ENCODE measurements at places on chromosomes 4 and X.

- DNase-seq, result no peak
These were observed 294.1 kb upstream of the SFRP2 start for GRCh38 chr4:154082760-154083535.

DNA sequence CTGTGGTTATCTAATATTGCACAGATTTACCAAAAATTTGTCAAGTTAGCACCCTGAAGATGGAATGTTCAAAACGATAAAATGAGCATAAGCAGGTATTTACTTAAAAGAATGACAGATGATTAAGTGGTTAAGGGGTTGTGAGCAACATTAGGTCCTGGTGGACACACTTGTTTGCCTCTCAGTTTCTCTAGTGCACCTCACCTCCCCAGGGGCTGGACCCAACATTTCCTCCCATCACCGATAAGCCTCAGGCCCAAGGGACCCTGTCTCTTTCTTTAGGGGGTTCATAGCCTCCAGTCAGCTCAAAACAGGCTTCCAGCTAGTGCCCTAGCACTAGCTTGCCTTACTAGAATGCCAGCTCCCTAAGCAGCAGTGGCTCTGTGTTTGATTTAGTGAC lies 88.0 kb downstream of the ATP11C start:
- no peak for DNase-seq

DNA sequence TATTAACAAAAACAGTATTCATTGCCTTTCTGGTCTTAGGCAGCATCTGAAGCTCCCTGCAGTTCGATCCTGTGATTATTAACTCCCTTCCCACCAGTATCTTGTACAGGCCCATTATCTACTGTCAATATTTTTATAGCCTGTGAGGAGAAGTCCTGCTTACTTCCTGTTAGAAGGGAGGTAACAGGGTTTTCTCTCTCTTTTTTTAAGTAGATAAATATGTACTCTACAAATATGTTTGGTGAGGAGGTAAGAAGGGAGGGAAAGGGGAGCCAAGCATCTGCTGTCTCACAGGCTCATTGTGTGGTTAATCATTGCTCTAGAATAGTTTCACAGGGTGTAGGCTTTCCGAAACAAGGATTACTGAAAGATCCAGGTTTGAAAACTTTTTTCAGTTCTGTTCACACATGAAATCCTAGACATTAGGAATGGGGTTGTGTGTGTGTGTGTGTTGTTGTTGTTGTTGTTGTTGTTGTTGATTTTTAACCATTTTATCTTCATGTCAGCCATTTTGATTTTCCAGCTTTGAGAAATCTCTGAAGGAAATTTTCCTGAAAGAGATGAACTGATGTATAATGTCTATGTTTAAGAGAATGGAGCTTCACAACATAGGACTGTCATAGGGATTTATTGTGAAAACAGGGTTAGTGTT lies 14.2 kb downstream of the ATOH1 start:
- no peak for DNase-seq

DNA sequence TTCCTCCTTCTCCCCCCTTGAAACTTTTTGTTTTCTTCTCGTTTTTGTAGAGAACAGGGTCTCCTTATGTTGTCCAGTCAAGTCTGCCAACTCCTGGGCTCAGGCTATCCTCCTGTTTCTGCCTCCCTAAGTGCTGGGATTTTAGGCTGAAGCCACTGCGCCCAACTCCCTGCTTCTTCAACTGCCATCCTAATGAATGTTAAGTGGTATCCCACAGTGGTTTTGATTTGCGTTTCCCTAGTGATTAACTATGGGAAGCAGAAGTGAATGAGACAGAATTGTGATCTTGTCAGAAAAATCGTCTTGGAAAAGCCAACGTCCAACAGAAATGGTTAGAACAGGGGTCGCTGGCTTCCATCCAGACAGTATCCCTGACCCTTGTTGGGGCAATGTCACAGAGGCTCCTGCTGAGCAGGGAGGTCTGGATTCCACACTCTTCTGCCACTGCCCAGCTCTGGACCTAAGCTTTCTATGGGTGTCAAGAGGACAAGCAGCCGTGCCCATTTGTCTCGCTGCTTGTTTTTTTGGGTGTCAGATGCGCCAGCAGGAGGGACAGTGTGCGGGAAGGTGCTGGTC lies 869 bp upstream of the ADD1 start:
- DNase-seq, result no peak

GRCh38 chr4:76523593-76523992 lies 88.6 kb downstream of the SHROOM3 start:
- no peak for DNase-seq

- DNase-seq, result no peak
These were observed 30.2 kb upstream of the EIF1AX start for GRCh38 chrX:20171887-20172286.

DNA sequence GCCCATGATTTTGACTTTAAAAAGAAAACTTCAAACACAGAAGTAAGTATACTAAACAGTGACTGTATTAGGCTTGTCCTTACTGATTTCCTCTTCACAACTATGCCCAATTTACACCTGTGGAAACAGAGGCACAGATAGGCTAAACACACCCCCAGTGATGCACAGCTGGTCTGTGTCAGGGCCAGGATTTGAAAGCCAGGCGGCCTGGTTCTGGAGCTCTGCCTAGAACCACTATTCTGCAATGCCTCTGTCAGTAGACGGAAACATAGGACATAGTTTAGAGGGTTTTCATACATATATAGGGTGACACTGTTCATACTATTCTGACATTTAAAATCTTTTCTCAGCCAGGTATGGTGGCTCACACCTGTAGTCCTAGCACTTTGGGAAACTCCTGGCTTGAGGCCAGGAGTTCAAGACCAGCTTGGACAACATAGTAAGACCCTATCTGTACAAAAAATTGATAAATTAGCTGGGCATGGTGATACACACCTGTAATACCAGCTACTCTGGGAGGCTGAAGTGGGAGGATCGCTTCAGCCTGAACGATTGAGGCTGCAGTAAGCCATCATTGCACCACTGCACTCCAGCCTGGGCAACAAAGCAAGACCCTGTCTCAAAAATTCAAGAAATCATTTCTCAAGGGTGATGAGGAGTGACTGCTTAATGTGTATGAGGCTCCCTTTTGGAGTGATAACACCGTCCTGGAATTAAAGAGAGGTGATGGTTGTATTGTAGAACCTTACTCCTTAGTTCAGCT lies 23.0 kb upstream of the CBR4 start:
- no peak for DNase-seq

DNA sequence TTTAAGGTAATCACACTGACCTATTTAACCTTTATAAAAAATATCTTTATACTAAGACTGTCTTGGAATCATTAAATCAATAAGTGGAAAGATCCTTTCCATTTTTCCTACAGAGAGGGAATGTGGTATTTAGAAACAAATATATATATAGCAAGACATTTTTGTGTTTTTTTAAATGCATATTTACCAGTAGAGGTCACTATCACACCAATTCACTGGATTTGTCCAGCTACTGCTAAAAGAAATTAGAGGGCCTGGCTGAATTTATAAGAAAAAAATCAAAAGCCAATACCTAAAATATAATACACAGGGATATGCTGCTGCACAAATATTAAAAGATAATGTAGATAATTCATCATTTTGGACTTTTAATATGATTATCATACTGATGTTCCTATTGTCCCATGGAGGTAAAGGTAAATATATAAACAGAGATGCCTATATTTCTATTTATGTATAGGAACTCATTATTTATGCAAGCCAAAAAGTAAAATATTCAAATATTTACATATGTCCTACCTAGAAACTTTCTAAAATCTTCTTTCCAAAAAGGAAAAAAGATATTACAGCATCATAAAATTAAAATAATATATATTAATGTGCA lies 69.5 kb downstream of the PDE5A start:
- peak; percentile 14 for DNase-seq

- no peak for DNase-seq
These were observed 139.9 kb upstream of the ATP6AP2 start for GRCh38 chrX:40440866-40441265.

DNA sequence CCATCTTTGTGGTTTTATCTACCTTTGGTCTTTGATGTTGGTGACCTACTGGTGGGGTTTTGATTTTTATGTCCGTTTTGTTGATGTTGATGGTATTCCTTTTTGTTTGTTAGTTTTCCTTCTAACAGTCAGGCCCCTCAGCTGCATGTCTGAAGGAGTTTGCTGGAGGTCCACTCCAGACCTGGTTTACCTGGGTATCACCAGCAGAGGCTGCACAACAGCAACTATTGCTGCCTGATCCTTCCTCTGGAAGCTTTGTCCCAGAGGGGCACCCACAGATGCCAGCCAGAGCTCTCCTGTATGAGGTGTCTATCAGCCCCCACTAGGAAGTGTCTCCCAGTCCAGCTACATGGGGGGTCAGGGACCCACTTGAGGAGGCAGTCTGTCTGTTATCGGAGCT lies 199.3 kb upstream of the WDFY3 start:
- DNase-seq, result no peak

DNA sequence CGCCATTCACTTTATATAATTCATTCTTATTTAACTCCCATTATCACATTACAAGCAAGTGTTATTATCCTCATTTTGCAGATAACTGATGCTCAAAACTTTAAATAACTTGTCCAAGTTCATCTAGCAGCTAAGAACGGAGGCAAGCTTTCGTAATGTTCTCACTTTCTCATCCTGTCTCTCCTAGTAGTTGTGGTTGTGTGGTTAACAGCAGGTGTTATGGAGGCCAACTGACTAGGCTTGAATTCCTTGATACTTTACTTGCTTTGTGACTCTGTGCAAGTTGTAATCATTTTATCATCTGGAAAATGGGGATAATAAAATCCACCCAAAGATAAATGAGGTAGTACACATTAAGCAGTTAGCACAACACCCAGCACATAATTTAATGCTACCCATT lies 109.9 kb upstream of the PTPN13 start:
- DNase-seq, result no peak

DNA sequence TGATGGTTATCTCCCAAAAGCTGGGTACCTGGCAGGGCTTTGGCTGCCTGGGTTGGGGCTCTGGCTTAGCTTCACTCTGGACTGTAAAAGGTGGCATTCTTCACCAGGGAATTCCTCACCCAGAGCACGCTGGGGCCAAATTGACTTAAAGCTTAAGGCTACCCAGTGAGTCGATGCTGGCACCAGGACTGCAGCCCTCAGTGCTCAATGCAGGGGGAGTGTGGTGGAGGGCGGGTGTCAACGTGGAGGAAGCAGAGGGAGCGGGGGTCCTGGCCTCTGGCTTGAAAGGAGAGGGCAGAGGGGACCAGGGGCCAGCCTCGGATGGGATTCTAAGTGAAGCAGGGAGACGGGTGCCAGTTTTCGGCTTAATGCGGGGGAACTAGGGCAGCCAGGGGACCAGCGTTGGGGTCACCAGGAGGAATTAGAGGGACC lies 446 bp upstream of the FAM50A start:
- no peak for DNase-seq

- DNase-seq, result no peak
These were observed 410.5 kb downstream of the PPP3CA start for GRCh38 chr4:100936661-100937375.

DNA sequence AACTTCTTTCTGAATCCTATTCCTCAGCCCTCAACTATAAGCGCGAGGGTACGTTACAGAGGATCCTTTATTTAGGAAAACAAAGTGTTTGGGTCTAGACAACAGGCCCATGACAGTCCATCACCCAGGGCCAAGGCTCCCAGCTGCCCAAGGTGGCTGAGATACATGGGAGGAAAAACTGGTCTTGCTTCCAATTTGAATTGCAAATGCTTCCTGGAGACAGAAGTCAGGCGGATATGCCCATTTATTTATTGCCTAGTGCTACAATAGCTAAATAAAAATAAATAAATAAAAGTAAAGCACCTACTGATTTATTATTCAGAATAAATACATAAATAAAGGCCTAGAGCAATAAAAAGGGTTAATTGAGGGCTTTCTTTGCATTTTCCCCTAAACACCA lies 248.7 kb downstream of the DHX15 start:
- no peak for DNase-seq

GRCh38 chr4:161585011-161585410 lies 578.8 kb downstream of the FSTL5 start:
- no peak for DNase-seq

- no peak for DNase-seq
These were observed 197.6 kb downstream of the KIT start for GRCh38 chr4:54855191-54855854.

DNA sequence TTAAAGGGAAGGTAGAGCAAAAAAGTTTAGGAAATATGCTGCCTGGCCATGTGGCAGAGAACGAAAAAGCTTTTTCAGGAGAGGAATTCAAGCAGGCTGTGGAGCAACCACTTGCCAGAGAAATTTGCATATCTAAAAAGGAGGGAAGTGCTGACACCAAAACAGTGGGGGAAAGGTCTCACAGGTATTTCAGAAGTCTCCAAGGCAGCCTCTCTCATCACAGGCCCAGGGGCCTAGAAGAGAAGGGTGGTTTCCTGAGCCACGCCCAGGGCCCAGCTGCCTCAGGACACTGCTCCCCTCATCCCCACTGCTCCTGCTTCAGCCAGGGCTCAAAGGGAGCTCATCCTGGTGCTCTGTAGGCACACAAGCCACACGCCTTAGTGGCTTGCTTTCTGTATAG lies 29.9 kb upstream of the STS start:
- no peak for DNase-seq

GRCh38 chr4:29459926-29460325 lies 1260.2 kb upstream of the PCDH7 start:
- DNase-seq, result no peak

- DNase-seq, result peak; percentile 27
These were observed 5.9 kb upstream of the GATB start for GRCh38 chr4:151766691-151767090.

DNA sequence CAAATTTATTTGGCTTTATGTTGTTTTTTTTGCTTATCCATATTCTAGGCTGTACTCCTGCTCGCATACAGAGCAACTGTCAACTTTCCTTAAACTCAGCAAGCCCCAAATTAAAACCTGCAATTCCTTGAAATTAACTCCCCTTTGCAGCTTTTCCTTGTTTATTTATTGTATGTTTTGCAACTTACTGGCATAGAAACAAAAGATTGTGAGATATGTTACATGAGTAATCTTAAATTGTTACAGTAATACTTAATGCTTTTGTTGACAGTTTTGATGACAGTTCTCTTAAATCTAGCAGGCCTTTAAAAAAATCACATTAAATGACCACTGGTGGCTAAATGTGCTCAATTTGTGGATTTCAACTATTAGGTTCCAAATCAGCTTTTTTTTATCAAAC lies 4.5 kb downstream of the DDX3X start:
- no peak for DNase-seq

DNA sequence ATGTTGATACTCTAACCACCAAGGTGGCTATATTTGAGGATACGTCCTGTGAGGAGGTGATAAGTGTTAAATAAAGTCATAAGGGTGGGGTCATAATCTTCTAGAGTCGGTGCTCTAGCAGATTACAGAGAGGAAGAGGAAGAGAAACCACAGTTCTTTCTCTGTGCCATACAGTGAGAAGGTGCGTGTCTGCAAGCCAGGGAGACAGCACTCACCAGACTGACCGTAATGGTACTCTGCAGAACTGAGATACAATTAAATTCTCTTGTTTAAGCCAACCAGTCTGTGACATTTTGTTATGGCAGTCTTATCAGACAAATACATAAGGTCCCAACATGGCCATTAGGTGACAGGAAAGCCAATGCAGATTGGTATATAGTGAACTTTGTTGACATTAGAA lies 480.9 kb upstream of the IGFBP7 start:
- no peak for DNase-seq
